Astrocyte of the hippocampus (primary cell): ENCODE measurements at places on chromosomes 7 and 10.

GRCh38 chr7:79420464-79420863, 33.0 kb downstream of the MAGI2 start:
- peak; percentile 87 for DNase-seq

GRCh38 chr10:126851414-126852108, 53.7 kb upstream of the DOCK1 start:
- peak; percentile 42 for DNase-seq

DNA sequence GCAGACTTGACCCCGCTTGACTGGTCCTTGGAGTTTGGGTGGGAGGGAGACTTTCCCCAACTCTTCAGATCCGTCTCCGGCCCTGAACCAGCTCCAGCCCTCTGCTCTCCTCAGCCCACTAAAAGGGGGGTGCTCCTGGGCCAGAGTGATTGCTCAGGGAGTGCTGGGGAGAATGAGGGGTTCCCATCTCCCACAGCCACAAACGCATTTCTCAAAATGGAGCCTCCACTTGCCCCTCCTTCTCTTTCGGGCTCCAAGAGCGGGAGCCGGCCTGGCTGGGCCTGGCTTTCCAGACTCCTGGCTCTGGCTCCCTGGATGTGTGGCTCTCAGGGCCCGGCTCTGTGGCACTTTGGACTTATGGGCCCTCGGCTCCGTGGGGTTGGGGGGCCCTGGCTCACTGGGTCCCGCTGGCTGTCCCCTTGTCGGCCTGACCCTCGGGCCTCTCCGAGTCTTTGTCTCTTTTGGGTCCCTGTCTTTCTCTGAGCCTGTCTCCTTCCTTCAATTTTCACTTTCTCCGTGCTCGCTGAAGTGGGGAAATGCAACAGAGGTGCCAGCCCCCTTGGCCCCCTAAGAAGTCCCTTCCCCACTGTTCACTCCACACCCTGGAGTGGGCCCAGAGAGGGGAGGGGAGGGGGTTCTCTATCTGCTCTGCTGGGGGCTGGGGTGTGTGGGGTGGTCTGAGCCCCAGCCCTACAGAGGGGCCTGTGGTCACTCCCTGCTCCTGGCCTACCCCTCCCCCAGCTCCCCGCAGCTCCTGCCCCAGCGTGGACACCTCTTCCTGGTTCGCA, 713 bp downstream of the LZTS2 start:
- DNase-seq, result peak; percentile 63

- DNase-seq, result no peak
These were observed 343 bp upstream of the C10orf71 start for GRCh38 chr10:49298671-49298982.

DNA sequence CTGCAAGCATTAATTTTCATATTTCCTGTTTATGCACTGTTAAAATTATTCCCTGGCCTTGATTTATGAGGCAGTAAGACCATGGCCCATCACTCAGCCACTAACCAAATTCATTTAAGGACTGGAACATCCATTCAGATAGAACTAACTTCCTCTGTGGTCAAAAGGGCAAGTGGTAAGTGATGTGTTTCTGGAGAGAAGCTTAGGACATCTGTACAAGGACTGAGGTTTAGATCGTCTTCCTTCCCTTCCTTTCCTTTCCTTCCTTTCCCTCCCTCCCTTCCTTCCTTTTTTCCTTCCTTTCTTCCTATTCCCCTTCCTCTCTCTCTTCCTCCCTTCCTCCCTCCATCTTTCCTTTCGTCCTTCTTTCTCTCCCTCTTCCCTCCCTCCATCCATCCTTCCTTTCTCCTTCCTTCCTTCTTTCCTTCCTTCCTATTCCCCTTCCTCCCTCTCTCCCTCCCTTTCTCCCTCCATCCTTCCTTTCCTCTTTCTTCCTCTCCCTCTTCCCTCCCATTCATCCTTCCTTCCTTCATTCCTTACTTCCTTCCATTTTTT, 1019.4 kb downstream of the TYW1 start:
- DNase-seq, result no peak

- DNase-seq, result peak; percentile 17
These were observed 1.1 kb upstream of the ZNF467 start for GRCh38 chr7:149774237-149775175.

DNA sequence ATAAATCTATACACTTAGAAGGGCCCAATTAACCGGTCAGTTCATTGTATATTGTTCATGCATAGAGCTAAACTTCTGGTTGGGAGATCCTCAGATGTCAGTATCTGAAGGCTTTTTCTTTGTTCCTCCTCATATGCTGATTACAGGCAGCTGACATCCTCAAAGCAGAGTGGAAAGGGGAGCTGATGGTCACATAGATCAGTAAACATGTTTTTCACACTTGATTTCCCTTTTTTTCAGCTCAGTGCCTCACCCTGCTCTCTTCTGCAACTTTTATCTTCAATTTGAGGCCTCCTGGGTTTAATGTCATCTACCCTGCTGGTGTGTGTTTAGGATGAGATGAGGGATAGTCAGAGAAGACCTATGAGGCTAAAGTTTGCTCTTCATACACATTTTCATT, 297.9 kb upstream of the FZD1 start:
- no peak for DNase-seq

DNA sequence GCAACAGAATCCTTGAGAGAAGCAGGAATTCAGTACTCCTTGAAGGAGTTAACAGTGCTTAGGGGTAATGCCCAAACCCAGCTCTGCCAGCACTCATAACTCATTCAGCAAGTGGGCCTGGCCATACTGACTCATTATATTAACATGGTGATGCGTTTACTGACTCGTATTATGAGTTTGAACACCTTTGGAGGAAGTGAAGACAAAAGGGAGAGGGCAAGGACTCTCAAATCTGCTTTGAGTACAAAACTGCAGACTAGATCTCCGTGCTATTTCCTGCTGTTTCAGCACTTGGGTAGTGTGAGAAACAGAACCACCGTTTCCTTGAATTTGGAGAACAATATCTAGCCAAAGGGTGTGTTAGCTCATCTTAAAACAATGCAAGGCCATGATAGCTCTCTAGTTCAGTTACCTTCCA, 30.8 kb downstream of the SLC16A9 start:
- peak; percentile 42 for DNase-seq

DNA sequence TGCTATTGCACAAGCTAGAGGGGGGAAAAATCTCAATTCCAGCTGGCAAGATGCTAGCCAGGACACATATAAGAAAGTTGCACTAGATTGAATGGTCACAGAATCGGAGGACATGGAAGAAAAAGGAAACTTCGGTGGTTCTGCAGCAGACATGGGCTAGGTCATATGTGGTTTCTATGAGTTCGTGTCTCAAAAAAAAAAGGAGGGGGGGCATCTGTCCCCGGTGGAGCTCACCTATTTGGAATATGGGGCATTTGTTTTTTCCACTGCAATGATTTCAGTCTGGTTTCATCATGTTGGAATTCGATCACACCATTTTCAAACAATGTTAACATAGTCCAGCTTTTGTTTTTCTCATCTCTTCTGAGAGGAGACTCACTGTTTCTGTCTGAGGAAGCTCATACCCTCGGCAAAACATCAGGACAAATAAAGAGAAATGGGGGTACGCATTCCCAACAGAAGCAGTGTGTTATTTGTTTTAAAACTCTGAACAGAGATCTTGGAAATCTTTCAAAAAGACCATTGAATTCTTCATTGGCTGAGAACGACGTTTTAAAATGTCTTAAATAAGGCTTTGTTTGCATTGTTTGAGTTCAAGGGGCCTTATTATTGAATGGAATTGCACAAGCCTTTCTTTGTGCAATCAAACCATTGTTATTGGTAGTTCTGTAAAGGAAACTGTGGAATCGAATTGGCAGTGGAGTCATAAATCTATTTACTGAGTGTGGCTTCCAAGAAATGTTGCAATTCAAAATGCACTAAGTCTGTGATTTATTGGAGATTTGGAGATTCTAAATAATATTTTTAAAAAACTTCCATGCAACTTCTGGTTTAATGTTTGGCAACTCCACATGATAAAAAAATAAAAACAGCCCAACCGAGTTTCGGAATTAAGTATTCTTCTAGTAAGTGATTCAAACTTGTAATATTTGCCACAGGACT, 173.2 kb downstream of the RTKN2 start:
- DNase-seq, result peak; percentile 75

- DNase-seq, result no peak
These were observed 39.2 kb upstream of the CCDC6 start for GRCh38 chr10:59945590-59945989.

GRCh38 chr10:129524936-129525335, 57.9 kb downstream of the MGMT start:
- no peak for DNase-seq

- peak; percentile 45 for DNase-seq
These were observed 163.7 kb downstream of the WNT2 start for GRCh38 chr7:117158941-117159697.

- DNase-seq, result peak; percentile 73
These were observed 24.8 kb downstream of the FAM53B start for GRCh38 chr10:124719213-124719851.

DNA sequence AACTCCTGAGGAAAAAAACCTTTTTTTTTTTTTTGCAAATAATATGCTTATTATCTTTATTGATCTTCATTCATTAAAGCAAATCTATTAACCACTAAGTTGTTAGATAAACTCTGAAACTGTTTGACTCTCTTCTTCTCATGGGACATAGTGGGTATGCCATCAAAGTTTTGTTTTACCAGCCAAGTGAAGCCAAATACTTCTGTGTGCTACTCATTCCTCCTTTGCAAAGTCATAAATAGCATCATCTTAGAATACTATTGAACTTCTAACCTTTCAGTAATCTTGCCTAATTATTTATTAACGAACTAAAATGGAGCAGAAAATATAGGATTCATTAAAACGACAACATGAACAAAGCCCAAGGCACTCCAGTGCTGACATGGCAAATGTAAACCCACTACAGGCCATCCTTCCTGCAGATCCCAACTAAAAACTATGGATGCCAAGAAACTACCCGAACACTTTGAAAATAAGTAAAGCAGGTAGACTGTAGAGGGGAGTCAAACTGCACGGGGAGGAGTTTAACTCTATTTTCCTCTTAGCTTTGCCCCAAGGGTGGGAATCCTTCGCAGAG, 61.2 kb upstream of the ODAD2 start:
- peak; percentile 42 for DNase-seq

DNA sequence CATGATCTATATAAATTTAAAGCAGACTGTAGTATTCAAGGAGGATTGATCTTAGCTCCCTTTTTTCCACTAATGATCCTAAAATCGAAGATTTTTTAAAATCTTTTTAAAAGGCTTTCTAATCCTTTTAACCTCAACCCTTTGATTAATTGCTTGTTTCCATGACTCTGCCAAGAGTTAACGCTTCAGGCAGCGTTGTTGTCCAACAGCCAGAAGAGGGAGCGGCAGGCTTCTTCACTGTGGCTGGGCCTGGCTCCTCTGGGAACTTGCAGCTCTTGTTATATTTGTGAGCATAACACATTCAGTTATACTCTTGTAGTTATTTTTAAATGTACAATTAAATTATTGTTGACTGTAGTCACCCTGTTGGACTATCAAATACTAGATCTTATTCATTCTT, 26.3 kb downstream of the CRCP start:
- peak; percentile 87 for DNase-seq

GRCh38 chr7:110944966-110945644, 145.8 kb upstream of the LRRN3 start:
- peak; percentile 21 for DNase-seq

DNA sequence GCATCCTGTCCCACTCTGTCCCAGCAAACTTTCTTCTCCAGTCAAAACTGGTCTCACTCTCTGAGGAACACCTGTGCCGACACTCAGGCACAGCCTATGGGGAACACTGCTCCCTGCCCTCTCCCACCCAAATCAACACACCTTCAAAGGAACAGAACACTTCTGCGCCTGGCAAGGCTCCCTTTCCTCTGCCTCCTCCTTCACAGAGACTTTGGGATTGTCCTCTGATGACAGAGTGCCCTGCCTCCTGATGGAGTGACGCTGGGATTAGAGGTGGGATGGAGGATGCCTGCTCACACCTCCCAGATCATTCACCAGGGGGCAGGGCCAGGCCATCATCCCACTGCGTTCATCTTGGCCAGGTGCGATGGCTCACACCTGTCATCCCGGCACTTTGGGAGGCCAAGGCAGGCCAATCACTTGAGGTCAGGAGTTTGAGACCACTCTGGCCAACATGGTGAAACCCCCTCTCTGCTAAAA, 26.5 kb downstream of the KLF6 start:
- DNase-seq, result no peak

DNA sequence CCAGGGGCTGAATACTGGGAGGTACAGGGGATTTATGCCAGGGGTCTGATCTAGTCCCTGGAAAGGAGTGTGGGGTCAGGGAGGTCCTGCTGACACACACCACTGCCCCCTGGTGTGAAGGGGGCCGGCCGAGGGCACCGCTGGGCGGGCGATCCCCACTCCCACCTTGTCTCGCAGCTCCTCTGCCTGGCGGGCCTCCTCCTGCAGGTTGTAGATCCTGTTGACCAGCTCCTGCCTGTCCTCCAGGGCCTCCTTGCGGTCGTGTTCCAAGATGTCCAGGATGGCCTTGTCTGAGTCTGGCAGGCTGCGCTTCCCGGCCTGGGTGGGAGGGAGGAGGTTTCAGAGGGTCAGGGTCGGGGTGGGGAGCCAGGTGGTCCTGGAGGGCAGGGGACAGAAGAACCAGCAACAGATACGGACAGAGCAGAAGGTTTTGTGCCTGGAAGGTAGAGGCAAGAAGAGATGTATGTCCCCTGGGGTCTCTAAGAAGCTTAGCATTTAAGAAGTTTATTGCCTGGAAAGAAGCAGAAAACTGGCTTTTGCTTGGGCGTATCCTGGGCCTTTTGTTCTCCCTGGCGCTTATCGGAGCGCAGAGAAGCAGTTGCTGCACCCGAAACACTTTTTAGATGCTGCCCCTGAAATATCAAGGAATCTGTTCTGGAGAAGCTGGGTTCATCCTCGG, 94.5 kb upstream of the GNA12 start:
- no peak for DNase-seq

- DNase-seq, result no peak
These were observed 24.0 kb downstream of the AGK start for GRCh38 chr7:141575164-141575563.

DNA sequence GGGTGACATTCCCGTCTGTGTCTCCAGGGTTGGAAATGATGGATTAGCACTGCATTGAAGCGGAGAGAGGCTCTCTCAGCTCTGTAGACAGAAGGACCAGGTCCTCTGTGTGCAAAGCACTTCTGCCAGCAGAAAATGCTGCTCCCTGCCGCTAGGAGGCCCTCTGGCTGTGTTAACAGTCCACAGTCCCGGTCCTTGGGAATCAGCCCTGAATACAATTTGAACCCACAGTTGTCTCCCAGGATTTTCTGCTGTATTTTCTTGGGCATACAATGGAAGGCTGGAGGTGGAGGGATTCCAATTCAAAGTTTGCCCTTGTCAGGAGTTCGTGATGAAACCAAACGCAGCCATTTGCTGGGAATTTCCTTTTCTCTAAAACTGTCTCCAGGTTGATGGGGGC, 205.2 kb downstream of the GLRX3 start:
- no peak for DNase-seq

- DNase-seq, result no peak
These were observed 38.4 kb downstream of the CHST3 start for GRCh38 chr10:72002354-72003295.

- no peak for DNase-seq
These were observed 257.3 kb downstream of the GPAM start for GRCh38 chr10:111926286-111926685.
